HT1080 (cell line): ENCODE measurements at places on chromosomes 3 and 15.

DNA sequence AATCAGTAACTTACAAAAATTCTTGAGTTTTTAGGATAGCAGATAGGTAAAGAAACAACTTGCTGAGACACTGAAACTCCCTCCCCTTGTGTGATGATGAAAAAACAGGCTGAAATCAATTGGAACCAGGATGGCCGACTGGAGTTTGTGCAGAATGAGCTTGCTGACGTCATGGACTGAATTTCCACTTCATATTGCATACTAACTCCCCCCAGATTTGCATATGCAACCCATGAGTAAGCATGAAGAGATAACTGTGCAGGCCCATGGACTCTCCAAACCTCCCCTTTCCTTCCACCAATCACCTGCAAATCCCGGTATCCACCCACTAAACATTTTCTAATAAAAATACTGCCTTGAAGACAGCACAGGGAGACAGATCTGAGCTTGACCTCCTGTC is 82.0 kb upstream of the SCN5A start:
- no peak for DNase-seq

- no peak for DNase-seq
Observed at GRCh38 chr15:67114846-67115585, 49.6 kb downstream of the SMAD3 start.

DNA sequence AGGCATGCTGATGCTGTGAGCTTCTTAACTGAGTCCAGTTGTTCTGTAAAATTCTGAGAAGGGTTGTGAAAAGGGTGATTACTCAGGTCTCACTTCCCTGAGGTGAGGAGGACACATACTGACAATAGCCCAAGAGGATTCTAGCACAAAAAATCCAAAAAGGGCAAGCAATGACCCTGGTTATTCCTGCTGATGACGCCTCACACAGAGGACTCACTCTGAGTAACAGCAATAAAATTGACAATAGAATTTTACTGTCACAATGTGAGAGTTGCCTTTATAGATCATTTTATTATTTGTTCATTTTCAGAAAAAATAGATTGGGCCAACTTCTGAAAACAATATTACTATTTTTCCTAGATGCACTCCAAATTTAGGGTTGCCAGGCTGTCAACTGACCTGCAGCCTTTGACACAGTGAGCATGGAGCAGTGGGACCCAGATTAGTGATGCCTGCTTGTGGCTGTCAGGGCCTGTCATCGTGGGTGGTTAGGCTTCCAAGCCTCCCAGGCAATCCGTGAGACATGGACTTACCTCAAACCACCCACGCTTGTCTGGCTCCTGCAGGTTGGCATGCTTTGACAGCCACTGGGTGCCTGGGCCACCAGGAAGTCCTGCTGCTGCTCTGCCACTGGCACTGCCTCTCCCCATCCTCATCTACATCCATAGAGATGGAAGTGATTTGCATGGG is 396.0 kb upstream of the THBS1 start:
- DNase-seq = no peak

- peak; percentile 28 for DNase-seq
Observed at GRCh38 chr3:72679540-72680198, 168.6 kb downstream of the SHQ1 start.

DNA sequence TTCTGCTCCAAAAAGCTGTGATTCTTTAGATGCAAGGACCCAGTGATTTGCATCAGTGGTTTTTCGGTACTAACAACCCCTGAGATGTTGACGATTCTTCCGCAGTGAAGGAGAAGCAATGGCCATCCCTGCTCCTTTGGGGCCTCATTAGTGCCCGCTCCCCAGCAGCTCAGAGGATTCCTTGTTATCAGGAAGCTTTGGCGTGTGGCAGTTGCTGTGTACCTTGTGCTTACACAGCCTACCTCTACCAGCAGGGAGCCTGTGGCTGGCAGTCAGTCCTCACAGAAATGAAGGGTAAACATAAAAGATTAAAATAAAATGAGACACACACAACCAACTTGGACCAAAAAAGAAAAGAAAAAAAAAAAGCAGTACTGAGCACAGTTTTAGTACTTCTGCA is 55.2 kb downstream of the CNTN3 start:
- no peak for DNase-seq

GRCh38 chr3:172211123-172211522 is 171.7 kb downstream of the FNDC3B start:
- no peak for DNase-seq

- DNase-seq = peak; percentile 24
Observed at GRCh38 chr15:85793641-85794597, 806 bp downstream of the KLHL25 start.

DNA sequence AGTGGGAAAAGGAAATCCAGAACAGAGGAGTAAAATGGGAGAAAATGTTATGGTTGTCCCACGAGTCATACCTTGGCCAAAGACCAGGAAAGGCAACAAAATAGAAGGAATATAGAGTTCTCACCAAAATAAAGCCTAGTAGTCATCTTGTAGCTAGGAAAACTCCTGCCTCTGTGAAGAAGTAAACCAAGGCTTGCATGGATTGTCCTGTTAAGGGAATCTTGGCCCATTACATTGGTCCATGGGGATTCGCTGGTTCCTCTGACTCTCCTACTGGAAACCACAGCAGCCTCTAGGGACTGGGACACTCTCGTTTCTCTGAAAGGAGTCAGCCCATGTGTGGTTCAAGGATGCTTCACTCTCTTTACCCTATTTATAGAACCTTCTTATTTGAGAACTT is 62.9 kb upstream of the FNDC3B start:
- peak; percentile 74 for DNase-seq

- DNase-seq = no peak
Observed at GRCh38 chr15:61031532-61031931, 197.6 kb downstream of the RORA start.

DNA sequence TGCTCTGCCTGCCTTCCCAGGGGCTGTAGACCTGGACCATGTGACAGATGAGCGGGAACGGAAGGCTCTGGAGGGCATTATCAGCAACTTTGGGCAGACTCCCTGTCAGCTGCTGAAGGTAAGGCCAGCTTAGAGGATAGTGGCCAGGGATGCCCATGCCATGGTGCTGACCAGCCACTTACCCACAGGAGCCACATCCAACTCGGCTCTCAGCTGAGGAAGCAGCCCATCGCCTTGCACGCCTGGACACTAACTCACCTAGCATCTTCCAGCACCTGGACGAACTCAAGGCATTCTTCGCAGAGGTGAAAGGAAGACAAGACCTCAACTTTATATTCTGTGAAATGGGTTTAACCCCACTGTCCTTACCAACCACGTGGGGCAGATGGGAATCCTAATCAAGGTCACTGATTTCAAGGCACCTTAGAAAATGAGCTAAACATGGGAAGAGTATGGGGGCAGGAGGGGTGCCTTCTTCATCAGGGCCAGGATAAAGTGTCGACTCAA is 26.7 kb downstream of the NBEAL2 start:
- DNase-seq = no peak

DNA sequence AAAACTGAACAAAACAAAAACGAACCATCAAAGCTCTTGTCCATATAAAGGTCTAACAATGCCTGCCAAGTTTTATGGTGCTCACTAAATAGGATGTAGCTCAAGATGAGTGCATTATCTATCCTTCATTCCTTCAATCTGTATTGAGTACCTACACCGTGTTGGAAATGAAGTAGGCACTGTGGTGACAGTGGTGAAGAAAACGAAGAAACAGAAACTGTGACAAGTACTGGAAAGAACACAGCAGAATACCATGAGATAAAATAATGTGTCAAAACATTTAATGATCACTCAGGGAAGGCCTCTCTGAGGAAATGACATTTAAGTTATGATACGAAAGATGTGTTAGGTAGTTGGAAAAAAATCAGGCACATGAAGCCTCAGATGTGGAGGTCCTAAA is 36.2 kb downstream of the CBLB start:
- no peak for DNase-seq

DNA sequence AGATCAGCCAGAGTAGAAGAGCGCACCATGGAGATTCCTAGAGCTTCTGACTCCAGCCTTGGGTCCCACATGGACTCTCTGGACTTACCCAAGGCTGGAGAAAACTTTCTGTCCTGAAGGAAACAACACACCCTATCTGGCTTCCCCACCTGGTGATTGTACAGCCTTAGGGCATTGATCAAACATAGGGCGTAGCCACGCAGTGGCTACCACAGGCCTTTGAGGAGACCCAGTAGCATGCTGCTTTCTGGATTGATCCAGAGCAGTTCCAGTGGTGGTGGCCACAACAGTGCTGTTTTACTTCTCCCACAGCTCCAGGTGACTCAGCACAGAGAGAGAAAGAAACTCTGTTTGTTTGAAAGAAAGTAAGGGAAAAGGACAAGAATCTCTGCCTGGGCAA is 23.5 kb downstream of the PYDC2 start:
- DNase-seq = peak; percentile 45

- peak; percentile 57 for DNase-seq
Observed at GRCh38 chr15:52102463-52102862, 10.1 kb downstream of the BCL2L10 start.

DNA sequence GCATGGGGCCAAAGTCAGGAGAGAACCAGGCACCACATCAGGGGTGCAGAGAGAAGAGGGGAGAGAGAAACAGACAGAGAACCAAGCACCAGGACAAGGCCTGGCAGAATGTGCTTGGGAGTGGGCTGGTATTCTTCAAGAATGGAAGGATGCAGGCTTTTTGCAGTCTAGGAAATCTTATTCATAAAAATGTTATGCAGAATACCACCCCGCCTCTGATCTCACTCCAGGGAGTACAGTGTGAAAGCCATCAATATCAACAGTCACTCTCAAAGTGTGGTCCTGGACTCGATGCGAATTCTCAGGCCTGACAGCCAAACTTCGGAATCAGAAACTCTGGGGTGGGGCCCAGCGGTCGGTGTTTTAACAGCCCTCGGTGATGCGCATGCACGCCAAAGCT is 16.9 kb downstream of the NTRK3 start:
- DNase-seq = no peak

GRCh38 chr15:71115567-71116351 is 488 bp downstream of the THSD4 start:
- peak; percentile 35 for DNase-seq

- DNase-seq = peak; percentile 36
Observed at GRCh38 chr15:70528270-70528706, 235.1 kb downstream of the UACA start.

DNA sequence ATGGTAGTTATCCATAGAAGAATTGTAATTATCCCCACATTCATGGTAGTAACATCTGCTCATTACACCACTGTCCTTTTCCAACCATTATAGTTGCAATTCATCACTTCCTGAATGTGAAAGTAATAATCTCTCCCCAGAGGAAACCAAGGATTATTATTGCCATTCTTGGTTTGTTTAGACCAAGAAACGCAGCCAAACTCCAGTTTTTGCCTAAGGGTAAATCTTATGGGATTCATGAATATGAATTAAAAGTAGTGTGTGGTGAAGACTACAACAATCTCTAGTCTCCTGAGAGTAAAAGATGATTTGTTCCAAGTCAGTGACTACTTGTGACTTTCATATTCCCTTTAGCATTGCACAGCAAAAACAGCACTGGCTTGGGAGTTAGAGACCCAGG is 45.7 kb upstream of the ABI3BP start:
- DNase-seq = no peak

DNA sequence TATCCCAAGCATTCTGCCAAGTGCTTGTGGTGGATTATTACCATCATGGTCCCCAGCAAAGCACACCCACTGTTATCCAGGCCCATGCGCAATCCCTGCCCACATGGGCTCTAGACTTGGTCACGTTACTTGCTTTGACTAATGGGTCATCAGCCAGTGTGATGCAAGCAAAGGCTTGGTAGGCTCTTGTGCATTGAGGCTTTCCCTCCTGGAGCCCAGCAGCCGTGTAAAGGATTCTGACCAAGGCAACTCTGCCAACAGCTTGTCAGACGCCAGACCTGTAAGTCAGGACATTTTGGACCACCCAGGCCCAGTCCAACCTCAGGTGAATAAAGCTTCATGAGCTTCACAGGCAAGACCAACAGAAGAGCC is 93.9 kb downstream of the ABHD5 start:
- DNase-seq = no peak

DNA sequence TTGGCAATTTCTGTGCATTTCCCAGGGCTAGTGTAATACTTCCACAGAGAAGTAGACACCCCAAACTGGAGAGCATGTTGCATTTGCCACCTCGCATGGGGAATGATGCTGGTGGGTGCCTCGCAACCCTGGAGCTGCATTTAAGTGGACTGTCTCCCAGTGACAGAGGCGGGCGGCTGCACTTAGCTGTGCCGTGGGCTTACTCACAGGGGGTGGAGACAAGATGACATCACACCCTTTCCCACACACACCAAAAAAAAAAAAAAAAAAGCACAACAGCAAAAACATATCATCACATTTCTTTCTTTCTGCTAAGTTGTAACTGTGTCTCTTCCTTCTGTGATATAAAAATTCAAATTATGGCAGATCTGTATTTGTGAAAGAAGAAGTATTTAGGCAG is at the start of gene ABI3BP:
ABI3BP (minus strand) TSS at position 113 of the 400 bp plus-strand sequence; CDS start at position 76, 37 bp downstream.
- peak; percentile 88 for DNase-seq

DNA sequence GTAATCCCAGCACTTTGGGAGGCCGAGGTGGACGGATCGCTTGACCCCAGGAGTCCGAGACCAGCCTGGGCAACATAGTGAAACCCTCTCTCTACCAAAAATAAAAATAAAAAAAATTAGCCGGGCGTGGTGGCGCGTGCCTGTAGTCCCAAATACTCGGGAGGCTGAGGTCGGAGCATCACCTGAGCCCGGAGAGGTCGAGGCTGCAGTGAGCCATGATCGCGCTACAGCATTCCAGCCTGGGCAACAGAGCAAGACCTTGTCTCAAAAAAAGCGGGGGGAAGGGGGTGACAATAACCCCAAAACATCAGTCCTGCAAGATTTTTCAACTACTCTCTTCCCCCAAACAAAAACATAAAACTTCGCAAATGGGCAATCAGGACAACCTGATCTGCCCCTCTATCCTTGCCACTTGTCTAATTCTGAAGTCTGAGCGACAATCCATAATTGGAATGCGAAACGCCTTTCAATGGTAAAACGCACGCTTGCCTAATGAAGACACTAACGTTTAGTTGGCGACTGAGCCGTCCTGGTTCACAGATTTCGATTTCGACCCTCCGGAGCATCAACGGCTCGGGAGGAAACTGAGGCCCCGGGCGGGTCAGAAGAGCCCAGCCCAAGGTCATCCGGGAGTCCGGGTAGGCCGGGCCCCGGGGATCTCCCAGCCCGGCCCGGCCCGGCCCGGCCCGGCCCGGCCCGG is 868 bp downstream of the BTBD1 start:
- no peak for DNase-seq
